ENCODE measurements at places on chromosomes 13 and 19. TPM values are rescaled to one million over a fixed set of nuclear protein-coding genes. Genes with fewer than 3 reads are reported as not detected.

Gene THSD8
- total RNA-seq = not detected

Gene ZNF471
- total RNA-seq = 2.3 TPM

Gene MADCAM1
- not detected for total RNA-seq

Gene PDE4C
- total RNA-seq = 0.18 TPM

- no peak for DNase-seq
Observed at GRCh38 chr13:85592211-85592610, 207.0 kb downstream of the SLITRK6 start.

- no peak for DNase-seq
Observed at GRCh38 chr13:36612230-36612629, 61.6 kb upstream of the SERTM1 start.

DNA sequence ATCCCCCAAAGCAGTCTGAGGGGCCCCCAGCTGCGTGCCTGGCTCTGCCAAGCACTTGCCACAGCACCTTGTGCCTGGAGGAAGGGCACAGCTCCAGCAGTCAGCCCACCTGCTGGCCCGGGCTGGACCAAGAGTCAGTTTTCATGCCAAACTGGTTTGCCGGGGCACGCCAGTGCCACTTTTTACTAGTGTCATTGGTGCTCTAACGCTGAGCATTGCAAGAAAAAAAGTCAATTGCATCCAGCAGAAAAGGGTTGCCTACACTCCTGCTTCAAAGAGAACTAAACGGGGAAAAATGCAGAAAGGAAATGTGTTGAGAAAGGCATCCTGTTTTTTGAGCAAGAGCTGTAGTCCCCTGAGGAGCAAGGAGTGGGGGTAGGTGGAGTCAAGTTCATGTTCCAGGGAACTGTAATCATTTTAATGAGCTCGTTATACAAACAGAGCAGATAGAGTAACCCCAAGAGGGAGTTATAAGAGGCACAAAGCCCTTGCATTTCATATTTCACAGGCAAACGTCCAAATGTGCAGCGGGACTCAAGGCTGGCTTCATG, 68.4 kb downstream of the F2RL3 start:
- DNase-seq = no peak

DNA sequence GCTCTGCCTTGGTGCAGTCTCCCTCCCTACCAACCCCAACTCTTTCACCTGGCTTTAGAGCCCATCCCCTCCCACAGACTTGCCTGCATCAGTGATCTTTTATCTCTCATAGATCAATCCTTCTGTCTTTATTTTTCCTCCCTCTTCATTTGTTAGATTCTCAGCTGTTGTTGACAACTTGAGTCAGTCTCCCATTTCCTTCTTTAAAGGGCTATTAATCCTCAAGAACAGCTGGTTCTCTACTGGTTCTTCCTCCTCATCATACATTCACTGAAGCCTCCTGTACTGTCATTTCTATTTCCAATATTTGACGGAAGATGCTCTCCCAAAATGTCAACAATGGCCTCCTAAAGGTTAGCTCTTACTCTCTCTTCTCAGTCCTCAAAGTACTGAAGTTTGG, 408.2 kb downstream of the TBC1D4 start:
- no peak for DNase-seq

DNA sequence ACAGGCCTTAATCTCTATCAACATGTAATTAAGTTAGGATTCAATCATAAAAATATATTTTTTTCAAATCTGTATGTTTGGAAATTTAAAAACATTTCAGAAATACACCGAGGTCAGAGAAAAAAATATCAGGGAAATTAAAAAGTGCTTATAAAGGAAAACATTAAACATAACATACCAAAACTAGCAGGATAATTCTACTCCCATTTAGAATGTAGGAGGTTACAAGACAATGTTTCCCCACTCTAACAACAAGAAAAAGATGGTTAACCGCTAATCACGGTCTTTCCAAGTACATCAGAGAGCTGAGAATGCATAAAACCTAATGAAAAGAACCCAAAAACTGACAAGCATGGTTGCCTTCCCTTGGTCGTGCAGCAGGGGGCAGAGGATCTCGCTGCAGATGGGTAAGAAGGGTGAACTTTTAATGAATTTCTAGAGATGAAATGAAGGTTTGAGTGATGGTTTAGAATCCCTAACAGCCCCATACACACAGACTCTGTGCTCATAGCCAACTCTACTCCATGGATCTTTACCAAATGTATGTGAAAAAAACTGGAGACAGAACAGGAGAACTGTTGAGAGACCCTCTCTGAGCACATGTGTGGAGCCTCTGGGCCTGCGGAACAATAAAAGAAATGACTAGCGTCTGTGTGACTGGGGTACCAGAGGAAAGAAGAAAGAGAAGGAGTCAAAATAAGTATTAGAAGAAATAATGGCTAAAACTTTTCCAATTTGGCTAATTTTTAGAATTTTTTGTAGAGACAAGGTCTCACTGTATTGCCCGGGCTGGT, 51.3 kb upstream of the LSM14A start:
- peak; percentile 52 for DNase-seq

GRCh38 chr13:40876020-40876738, 86.8 kb downstream of the SLC25A15 start:
- no peak for DNase-seq

GRCh38 chr13:30810801-30811200, 75.5 kb downstream of the ALOX5AP start:
- no peak for DNase-seq

DNA sequence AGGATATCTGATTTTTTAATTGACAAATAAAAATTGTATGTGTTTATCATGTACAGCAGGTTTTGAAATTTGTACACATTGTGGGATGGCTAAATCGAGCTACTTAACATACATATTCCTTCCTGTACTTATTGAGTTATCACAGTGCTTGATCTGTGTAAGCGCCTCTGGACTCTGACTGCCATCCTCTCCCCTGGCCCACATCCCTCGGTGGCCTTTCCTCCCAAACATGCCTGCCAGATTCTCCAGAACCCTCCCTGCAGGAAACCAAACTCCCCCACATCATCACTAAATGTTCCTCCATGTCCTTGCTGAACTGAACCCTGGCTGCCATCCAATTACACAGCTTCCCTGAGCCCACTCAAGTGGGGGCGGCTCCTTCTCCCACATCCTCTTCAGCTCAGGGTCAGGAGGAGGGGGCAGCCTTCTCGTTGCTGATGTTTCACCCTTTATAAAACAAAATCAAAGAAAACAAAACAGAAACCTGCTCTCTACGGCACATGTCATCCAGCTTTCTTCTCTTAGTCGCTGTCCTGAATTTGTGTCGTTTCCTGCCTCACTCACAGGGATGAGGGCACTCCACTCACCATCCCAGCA, 97.1 kb upstream of the SPATA13 start:
- DNase-seq = no peak

DNA sequence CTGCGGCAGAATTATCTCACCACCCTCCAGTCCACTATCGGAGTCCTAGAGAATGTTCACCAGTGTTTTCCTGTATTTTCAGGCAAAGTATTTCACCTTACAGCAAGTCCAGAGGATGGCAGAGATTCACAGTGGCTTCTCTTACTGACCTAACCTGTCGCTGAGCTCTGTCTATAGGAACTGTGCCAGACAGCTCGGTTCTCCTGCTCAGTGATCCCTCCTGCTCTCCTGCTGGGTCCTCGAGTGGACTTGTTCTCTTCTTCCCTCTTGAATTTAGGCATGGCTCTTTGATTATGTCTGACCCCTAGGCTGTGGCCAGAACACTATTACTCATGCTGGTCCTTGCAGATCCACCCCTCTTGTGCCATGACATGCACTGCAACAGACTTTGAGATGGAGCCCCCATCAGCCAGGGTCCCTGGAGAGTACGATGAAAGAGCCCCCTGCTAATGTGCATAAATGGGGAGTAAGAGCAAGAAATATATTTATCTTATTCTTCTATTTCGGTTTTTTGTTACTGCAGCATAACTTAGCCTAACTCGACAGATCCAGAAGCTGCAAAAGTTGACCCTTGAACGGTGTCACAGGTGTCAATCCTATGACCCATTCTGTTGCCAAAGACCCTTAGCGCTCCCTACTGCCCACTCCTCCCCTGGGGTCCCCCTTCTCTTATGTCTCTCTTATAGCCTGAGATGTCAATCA, 439.4 kb downstream of the ZNF536 start:
- no peak for DNase-seq

DNA sequence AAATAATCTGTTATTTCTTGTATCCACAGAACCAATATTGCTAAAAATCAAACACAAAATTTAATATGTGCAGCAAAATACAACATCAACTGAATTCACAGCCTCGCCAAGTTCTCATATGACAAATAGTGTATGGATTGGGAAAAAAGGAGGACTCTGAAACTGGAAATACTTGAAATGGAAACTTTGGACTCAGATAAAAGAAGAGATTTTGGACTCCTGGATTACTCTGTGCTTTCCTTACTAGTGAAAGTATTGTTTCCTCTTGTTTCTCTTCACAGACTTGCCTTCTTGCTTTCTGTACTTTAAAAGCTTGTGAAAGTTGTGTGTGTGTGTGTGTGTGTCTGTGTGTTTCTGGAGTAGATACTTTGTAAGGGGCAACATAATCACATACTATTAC, 1596.3 kb downstream of the PCDH9 start:
- no peak for DNase-seq

Data from IMR-90 (cell line).